H7 (cell line): ENCODE measurements at places on chromosomes 7 and 10. TPM values are rescaled to one million over a fixed set of nuclear protein-coding genes. Genes with fewer than 3 reads are reported as not detected.

- no peak for DNase-seq
These were observed 549.5 kb downstream of the DNAJB6 start for GRCh38 chr7:157886266-157886665.

- no peak for DNase-seq
These were observed 277.5 kb downstream of the PLXNA4 start for GRCh38 chr7:132298790-132299189.

GRCh38 chr7:37186753-37187152, 261.9 kb downstream of the ELMO1 start:
- no peak for DNase-seq

- no peak for DNase-seq
These were observed 997.3 kb downstream of the LRMDA start for GRCh38 chr10:76428551-76429367.

DNA sequence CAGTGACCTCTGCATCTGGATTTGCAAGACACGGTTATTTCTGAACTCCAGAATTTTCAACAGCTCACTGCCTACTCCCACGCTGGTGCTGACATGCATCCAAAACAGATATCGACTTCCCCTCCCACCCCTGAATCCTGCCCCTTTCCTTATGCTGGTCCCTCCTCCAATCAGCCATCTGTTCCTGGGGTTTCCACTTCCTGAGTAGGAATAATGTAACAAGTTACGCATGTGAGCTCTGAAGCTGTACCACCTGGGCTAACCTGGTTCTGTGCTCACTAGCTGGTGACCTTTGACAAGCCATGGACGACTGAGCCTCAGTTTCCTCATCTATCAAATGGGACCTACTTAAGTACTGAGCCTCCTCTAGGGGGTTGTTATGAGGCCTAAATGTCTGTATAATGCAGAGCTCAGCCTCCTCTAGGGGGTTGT, 1.7 kb upstream of the NCAPG2 start:
- DNase-seq, result no peak

GRCh38 chr7:130491841-130492522, at the start of gene MEST:
Gene MEST (plus strand): TSS chr7:130492085. CDS start chr7:130492314, 229 bp downstream.
- DNase-seq, result peak; percentile 72

DNA sequence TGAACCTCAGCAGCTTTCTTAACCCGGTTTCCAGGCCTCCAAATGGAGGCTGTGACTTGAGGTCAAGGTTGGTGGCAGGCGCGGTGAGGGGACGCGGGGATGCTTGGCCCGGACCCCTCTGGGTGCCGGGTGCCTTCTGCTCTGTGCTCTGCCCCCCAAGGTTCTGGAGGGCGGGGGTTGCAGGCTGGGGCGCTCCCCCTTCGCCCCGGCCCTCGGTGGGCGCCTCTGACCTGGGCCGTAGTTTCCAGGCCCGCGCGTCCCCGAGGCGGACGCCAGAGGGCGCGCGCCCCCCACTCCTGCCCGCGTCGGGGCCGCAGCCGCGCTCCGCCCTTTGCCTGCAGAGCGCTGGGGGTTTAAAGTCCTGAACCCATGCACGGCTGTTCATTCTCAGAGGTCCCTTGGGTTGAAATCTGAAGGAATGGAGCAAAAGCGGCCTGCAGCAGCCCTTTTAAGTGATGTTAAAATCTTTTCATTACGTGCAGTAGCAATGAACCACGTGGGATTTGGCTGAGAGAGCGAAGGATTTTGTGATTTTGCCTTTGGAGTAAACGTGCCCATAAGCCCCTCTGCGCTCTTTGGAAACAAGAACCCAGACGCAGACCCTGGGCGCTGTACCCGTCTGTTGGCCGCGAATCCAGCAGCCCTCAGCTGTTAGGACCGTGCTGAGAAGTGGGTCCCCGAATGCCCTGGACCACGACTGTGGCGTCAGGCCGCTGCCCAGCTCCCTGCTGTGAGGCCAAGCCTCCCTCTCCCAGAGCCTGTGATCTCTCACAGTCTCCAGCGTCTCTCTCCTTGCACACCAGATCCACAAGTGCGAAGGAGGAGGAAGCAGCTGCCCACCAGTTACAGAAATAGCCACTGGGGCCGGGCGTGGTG, 135.0 kb downstream of the ACTR3B start:
- peak; percentile 94 for DNase-seq

- peak; percentile 84 for DNase-seq
These were observed 14.3 kb downstream of the GHRHR start for GRCh38 chr7:30977896-30978564.

DNA sequence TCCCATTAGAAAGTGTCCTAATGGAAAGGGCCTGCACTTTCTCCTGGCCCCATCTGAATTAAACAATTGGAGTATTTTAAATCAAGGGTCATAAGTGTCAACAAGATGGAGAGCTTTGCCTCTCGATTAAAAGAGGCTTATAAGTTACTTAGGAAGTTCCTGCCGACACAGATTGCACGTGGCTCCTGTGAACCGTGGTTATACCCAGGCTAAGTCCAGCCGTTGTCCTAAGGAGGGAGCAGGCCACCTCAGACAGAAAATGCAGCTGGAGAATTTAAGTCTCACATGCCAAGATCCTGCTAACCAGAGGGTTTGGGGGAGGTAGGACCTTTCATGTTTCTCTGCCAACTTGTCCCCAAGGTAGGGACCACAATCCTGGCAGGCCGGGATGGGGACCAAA, 626.5 kb upstream of the GALNT17 start:
- DNase-seq, result no peak

DNA sequence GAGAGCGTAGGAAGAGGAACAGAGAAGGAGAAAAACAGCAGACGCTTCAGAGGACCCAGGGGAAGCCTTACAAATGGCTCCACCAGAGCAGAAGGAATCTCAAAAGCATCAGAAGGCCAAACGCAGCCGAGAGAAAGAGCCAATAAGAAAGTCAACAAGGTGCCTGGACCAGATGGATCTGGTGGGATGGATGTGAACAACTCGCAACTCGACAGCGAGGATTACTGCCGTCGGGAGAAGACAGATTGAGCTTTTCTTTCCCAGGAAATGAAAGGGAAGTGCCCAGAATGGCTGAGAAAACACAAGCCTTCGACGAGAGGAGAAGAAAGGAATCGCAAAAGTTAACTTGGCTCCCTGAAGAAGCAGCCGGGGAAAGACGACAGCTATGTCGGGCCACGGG, 132.8 kb upstream of the MGMT start:
- DNase-seq, result no peak

- DNase-seq, result peak; percentile 54
These were observed 27.1 kb downstream of the TNRC18 start for GRCh38 chr7:5396542-5396941.

The NEUROG3 gene
- 0.14 and 1.4 TPM in 2 replicates for total RNA-seq

The WNT8B gene
- total RNA-seq, result 0.10 and 0.37 TPM in 2 replicates

The RAPGEF5 gene
- total RNA-seq, result 4.2 and 5.5 TPM in 2 replicates

The TFPI2 gene
- 4.8 and 8.1 TPM in 2 replicates for total RNA-seq

The KAZALD1 gene
- 11.9 and 22.0 TPM in 2 replicates for total RNA-seq

The NYAP1 gene
- total RNA-seq, result 4.0 and 5.5 TPM in 2 replicates
